ENCODE measurements at places on chromosomes 3 and 15. TPM values are rescaled to one million over a fixed set of nuclear protein-coding genes. Genes with fewer than 3 reads are reported as not detected.

Gene ALDH1L1
- total RNA-seq: not detected

DNA sequence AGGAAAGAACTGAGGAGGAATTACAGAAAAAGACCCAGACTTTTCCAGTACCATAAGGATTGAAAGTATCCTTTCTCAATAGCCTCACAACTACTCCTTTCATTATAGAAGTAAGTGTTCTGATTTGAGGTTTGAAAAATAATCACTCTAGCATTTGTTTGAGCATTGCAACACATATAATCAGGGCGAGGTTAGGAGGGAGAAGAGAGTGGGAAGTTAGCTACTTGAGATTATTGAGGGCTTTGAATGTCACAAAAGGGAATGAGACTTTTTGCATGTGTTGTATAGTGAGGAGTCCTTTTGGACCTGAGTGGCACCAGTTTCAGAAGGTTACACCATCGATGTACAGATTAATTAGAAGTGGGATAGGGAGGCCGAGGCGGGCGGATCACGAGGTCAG lies 65.2 kb upstream of the TNIK start:
- no peak for DNase-seq

Gene AGTR1
- total RNA-seq: not detected

DNA sequence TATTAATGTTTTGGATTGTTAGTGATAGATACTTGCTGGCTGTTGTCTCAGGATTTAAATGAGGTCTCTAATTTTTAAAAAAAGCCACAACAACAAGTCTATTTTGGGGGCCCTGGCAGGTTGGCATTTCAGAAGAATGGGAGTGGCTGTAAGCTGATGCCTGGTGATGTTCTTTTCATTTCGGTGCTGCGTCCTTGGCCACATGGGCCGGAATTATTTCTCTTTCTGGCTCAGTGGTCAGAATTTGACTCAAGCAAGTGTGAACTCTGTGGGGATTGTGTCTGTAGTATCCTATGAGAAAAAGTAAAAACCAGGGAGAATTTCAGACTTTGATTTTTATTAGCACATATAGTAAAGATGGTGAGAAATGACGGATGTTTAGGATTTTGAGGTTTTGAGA lies 203.0 kb downstream of the AKAP13 start:
- DNase-seq: no peak

Gene HIGD2B
- 0.62 TPM for total RNA-seq

- DNase-seq: no peak
These were observed 12.6 kb upstream of the ADPGK start for GRCh38 chr15:72796210-72796514.

- DNase-seq: no peak
These were observed 700 bp downstream of the MKRN2 start for GRCh38 chr3:12557473-12558100.

Gene CLDND1
- 542 TPM for total RNA-seq

Gene CDHR4
- total RNA-seq: not detected

Gene SERPINI2
- not detected for total RNA-seq

DNA sequence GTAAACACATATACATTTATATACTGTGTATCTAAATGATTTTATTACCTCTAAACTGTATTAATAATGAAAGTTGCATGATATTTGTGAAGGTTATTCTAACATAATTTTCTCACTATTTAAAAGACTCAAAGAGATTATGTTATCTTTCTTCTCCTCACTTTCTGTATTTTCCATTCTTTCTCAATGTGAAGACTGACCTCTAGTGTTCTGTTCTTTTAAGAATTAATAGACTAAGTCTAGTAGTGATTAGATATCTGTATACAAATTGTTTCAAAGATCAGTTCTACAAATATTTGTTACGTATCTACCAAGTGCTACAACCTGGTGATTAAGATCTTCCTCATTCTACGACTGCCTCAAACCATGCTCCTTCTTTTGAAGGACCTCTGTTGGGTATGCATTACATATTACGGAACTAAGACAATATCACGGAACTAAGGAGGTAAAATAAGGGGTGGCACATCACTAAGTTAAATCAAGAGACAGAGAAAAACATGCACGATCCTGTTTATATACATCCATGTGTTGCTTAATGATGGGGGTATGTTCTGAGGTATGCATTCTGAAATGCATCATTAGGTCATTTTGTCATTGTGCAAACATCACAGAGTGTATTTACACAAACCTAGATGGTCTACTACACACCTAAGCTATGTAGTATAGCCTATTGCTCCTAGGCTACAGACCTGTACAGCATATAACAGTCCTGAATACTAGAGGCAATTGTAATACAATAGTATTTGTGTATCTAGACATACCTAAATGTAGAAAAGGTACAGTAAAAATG lies 161.5 kb upstream of the KBTBD8 start:
- no peak for DNase-seq

- no peak for DNase-seq
These were observed 1.9 kb upstream of the DLG1 start for GRCh38 chr3:197300361-197300760.

Gene THAP10
- total RNA-seq: not detected

DNA sequence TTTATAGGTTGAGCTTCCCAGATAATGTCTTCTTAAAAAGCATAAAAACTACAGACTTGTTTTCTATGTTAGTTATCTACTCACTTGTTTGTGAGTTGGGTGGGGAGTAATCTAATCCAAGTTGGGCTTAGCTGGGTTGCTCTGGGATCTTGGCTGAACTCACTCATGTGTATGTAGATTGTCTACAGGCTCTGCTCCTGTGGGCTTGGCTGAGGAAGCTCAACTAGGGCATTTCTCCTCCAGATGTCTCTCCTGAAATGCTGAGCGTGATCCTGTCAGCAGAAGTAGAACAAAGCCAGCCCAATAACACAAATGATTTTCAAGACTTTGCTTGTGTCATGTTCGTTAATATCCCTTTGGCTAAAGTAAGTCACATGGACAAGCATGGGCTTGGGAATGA lies 17.3 kb downstream of the KCNH8 start:
- no peak for DNase-seq

- no peak for DNase-seq
These were observed 16.4 kb upstream of the ALDH1A3 start for GRCh38 chr15:100863075-100863795.

DNA sequence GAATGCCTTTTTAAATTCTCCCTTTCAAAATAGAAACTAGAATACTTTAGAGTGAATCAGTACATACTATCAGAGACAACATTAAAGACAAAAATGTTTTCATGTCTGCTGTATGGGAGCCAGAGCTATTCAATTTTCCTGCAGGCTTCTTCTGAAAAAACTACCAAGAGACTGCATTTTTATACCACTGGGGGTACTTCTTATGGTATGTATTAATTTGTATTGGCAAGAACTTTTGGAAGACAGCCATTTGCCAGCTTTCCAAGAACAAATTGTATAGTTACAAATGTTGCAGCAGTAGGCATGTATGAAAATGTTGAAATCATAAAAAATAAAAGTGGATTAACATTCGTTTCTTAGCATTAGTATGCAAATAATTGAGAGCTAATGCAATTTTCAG lies 1010.0 kb upstream of the CADM2 start:
- no peak for DNase-seq

Gene CAMK2N2
- total RNA-seq: not detected

Gene HDGFL3
- 29.0 TPM for total RNA-seq

GRCh38 chr15:69979262-69979661 lies 118.5 kb downstream of the TLE3 start:
- DNase-seq: no peak

- no peak for DNase-seq
These were observed 203.0 kb downstream of the MYRIP start for GRCh38 chr3:40012381-40012780.

Gene TRIM59
- total RNA-seq: 43.5 TPM

- DNase-seq: no peak
These were observed 13.4 kb downstream of the TMEM207 start for GRCh38 chr3:190436331-190436730.

DNA sequence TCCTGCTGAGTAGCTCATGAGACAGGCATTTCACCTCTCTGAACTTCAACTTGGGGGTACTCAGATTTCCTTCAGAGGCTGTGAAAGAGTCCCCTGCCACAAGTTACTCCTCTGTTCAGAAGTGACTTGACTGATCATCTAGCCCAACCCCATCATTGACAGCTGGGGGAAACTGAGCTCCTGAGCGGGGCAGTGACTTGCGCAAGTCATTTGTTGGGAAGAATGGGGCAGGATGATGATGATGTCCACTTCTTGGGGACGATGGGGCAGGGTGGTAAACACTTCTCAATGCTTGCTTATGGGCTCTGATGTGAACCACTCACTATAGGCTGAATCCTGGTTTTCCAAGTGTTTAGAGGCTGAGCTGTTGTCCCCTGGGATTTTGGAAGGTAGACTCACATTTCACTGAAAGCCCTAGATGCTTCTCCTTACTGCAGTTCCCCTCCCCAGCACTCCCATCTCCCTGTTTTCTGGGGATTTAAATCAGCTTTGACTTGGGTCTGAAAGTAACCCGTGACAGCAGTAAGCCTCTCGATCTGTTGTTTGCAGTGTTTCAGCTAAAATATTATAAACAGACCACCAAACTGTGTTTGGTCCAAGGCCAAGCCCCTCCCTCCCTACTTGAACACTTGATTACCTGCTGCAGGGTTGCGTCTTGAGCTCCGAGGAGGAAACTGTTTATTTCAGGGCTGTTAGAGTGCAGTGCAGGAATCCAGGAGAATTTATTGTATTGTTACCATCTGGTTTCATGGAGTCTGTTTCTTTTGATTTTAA lies 25.1 kb downstream of the SMAD3 start:
- DNase-seq: no peak

DNA sequence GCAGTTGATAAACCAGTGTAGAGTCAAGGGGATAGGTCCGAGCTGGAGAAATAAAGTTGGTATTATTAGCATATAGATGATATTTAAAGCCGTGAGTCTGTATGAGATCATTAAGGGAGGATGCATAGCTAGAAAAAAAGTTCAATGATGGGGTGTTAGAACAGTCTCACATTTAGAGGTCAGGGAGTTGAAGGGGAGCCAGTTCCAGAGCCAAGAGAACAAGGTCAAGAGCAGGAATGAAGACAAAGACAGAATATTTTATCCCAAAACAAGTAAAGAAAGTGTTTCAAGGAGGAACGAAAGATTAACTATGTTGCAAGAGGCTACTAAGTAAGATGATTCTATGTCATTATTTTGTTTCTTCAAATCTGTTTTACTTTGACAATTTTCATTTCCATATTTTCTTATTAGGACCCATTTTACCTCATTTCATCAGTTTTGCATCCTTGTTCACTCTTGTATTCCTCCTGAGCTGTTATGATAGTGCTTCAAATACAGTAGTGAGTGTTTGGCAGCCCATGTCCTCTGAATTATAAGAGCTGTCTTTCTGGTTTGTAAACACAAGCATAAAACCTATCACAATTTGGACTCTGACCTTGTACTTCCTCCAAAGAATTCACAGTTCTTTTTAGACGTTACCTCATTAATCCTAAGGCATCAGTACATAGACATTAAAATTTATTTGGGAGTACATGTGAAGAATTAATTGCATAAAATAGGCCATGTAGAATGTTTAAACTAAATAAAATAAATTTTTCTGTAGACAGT lies 695.7 kb upstream of the NECTIN3 start:
- DNase-seq: no peak

DNA sequence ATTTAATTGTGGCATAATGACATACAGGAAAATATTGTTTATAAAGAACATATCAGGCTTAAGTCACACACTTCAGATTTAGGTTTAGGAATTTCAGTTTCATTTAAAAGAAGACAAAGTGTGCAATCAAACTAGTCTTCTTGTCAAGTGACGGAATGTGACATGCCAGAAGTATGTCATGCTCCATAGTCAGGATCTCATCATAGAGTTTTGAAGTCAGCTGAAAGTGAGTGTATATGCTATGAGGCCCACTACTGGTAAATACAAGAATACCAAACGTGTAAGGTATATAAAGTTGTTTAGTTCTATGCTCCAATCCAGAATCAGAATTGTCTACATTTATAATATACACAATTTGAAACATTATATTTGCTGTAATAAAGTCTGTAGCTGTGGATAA lies 988.4 kb downstream of the TBL1XR1 start:
- no peak for DNase-seq

Gene LRRC49
- not detected for total RNA-seq

DNA sequence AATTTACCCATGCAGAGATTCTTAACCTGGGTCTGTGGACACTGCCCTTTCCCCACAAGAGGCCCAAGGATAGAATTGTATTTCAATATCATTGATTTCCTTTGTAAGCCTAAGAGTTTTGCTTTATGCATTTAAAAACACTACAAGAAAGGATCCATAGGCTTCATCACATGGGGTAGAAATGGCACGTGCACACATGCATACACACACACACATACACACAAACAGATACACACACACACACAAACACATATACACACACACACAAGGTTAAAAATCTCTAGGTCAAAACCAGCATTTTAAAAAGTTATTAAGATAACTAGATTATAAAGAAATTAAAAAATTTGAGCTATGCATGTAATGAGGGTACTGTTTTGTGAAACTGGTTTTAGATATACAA lies 35.5 kb upstream of the CD47 start:
- no peak for DNase-seq

Gene ROPN1B
- total RNA-seq: not detected

GRCh38 chr3:189076449-189076848 lies 95.3 kb upstream of the TPRG1 start:
- no peak for DNase-seq

Gene SUCNR1
- total RNA-seq: 0.08 TPM

DNA sequence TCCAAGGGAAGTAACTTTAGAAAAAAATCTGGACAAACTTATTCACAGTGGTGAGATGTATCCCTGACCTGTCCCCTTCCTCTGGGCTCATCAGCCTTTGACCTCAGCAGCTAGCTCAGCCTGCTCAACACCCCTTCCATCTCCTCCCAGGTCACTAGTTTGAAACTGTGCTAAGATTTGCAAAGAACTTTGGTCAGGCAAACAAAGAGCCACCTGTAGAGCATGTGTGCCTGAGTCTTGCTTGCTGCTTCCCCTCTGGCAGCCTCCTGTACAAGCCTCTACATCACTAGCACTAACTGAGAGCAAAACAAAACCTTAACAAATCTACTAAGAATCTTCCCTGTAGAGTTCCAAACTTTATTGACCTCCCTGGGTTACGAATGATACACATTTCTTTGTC lies 43.9 kb downstream of the NR1I2 start:
- no peak for DNase-seq

DNA sequence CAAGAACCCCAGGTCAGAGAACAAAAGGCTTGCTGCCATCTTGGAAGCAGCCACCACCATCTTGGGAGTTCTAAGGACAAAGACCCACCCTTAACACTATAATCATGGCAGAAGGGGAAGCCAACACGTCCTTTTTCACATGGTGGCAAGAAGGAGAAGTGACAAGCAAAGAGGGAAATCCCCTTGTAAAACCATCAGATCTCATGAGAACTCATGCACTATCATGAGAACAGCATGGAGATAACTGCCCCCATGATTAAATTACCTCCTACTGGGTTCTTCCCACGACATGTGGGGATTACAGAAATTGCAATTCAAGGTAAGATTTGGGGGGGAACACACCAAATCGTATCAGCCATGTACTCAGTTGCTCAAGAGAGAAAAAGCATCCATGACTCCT lies 21.1 kb upstream of the GBE1 start:
- DNase-seq: no peak
